ENCODE measurements at places on chromosomes 5 and 9. TPM values are rescaled to one million over a fixed set of nuclear protein-coding genes. Genes with fewer than 3 reads are reported as not detected.

DNA sequence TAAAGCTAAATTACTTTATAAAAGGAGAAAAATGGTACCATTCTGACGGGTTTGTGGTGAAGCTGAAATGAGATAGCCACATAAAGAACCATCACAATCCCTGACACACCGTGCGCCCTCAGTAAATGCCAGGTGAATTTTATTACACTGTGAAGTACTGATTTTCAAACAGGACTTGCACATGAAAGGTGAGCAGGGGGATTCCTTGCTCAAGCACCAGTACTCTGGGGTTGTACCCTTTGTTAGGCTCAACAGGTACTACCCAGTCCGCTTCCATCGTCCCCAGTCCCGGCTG, 419 bp upstream of the RABGAP1 start:
- DNase-seq = no peak

DNA sequence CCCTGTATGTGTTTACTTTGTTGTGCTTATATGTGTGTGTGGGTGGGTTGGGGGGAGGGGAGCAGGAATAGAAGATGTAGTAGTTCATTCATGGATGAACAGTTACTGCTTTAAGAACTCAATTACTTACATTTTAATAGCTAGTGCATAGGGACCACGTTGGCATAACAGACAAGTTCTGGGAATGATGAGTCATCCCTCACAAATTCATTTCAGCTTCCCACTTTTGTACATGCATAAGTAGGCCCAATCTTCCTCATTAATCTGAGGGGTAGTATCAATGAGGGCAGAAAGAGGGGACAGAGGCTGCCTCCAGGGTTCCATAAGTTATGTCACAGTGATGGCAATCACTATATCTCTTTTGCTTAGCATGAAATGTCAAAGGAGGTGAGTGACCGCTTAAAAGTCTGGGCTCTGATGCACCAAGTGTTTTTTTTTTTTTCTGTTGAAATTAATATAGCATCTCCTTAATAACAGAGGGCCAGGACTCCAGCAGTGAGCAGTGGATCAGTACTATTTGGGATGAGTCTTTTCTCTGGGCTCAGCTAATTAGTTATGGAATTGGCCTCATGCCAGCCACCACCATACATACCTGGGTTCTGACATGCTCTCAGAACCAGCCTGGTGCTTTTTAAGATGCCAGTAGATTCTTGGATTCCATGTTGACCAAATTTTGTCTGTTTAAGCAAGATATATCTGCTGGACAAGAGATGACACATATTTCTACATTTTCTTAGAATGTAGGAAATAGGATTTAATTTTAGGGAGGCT, 37.1 kb downstream of the PRDM6 start:
- no peak for DNase-seq

DNA sequence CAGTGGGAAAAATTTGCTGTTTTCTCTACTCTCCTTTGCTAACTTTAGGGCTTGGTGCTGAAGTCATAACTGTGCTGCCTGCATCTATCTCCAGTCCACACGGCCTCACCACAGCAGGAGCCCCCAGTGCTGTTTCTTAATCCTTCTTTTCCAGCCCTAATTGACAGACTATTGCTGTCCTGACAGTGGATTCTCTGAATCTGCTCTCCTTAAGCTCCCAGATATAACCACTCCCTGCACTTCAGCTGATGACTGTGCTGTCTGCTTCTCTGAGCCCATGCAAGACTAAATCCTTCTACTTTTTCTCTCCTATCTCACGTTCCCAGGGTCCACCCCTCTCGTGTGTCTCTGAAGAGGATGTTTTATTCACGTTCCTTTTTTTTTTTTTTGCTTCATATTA, 19.7 kb upstream of the GRIA1 start:
- DNase-seq = no peak

DNA sequence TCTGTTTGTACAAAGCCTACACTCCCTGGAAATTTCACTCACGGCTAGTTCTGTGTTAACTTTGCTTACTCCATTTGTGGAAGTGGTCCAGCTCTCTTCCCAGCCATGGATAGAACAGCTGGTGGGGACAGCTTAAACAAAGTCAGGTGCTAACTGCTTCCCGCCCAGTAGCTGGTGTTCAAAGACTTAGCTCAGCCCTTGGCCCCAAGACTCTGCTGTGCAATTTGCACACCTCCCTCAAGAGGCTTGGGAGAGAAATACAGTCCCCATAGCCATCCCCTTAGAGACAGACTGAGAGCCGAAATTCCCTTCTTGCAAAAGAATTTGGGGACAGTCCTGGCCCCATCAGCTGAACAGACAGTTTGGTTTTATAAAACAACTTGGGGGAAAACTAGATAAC, 73.8 kb upstream of the RAI14 start:
- DNase-seq = no peak

ZNF366 gene
- 1.3 TPM for polyA plus RNA-seq

PHF24 gene
- polyA plus RNA-seq = 0.13 TPM

DNA sequence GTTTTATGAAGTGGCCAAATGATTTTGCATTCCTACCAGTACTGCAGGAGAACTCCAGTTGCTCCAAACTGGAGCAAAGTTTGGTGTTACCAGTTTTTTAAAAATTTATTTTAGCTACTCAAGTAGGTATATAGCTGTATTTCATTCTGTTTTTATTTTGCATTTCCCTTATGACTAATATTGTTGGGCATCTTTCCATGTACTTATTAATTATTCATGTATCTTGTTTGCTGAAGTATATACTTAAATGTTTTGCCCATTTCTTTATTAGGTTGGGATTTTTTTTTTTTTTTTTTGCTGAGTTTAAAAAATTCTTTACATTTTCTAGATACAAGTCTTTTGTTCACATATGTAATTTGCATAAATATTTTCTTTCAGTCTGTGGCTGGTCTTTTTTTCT, 386.6 kb upstream of the DAB2 start:
- DNase-seq = no peak

DAB2IP gene
- polyA plus RNA-seq = 13.2 TPM

DNA sequence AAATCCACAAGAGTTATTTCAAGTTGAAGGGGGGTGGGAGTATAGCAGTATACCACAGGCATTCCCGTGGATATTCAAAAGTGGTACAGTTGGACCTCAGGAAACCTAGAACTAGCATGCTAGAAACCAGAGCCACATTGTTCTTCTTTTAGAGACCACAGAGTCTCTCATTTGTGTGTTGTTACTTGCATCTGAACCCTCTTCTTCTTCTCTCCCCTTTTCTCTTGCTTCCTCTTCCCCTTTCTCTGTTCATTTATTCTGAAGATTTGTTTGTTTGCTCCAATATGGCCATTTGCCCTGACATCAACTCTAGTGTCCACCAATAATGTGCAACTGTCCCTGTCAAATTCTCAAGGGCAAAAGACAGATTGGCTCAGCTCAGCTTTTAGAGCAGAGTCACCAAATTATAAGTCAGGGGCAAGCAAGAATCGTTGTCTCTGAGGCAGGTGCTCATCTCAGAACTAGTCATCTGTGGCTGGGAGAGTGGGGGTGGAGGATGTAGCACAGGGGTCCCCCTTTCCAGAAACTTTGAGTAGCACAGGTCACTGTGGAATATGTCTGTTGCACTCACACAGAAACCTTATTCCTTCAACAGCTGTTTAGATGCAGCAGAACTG, 321.1 kb downstream of the ARRDC3 start:
- DNase-seq = no peak

GRCh38 chr5:65961633-65962032, 35.3 kb downstream of the ERBIN start:
- DNase-seq = no peak

DNA sequence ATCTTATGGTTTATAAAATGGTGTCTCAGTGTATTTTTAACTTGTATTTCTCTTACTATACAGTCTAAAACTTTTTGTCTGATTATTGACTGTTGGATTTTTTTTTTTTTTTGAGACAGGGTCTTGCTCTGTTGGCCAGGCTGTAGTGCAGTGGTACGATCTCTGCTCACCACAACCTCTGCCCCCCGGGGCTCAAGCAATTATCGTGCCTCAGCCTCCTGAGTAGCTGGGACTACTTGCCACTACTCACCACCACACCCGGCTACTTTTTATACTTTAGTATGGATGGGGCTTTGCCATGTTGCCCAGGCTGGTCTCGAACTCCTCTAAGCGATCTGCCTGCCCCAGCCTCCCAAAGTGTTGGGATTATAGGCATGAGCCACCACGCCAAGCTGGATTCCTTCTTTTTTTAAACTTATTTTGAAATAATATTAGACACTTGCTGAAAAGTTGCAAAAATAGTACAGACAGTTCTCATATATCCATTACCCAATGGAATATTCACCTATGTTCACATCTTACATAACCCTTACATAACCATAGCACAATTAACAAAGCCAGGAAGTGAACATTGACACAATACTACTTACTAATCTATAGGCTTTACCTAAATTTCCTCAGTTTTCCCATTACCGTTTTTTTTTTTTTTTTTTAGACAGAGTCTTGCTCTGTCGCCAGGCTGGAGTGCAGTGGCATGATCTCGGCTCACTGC, 47.2 kb downstream of the STOM start:
- no peak for DNase-seq

PCDHB11 gene
- polyA plus RNA-seq = 0.67 TPM

LECT2 gene
- not detected for polyA plus RNA-seq

GRCh38 chr5:155699385-155699784, 627.6 kb upstream of the SGCD start:
- DNase-seq = no peak

- no peak for DNase-seq
Observed at GRCh38 chr9:69060766-69061165, 25.2 kb downstream of the FXN start.

CHSY3 gene
- 0.08 TPM for polyA plus RNA-seq

BRD8 gene
- polyA plus RNA-seq = 45.0 TPM

MLLT3 gene
- polyA plus RNA-seq = 11.8 TPM

- no peak for DNase-seq
Observed at GRCh38 chr5:30050056-30050815, 1143.2 kb upstream of the CDH6 start.

GRCh38 chr5:156628421-156628820, 221.7 kb upstream of the PPP1R2B start:
- DNase-seq = no peak

- no peak for DNase-seq
Observed at GRCh38 chr9:124473310-124473709, 23.1 kb downstream of the ADGRD2 start.

DNA sequence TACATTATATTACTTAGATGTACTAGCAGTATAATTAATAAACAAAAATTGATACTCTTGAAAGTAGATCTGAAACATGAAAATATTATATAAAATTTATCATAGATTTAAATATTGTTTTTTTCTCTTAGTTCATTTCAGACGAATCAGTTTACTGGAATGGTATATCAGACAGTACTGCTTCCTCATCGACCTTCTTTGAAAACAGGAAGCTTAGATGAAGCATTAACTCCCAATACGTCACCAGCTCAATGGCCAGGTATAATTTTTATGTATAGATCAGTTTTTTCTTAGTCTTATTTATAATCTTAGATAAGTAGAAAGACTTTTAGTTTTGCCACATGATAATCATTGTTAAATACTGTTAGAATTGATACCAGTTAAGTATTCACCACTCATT, 106.3 kb downstream of the DMXL1 start:
- no peak for DNase-seq

- DNase-seq = no peak
Observed at GRCh38 chr5:178469011-178469974, 120.9 kb downstream of the COL23A1 start.

CNTFR gene
- 5.7 TPM for polyA plus RNA-seq

BTNL3 gene
- polyA plus RNA-seq = 0.03 TPM

GMCL2 gene
- not detected for polyA plus RNA-seq

LCN2 gene
- polyA plus RNA-seq = 1.9 TPM

DNA sequence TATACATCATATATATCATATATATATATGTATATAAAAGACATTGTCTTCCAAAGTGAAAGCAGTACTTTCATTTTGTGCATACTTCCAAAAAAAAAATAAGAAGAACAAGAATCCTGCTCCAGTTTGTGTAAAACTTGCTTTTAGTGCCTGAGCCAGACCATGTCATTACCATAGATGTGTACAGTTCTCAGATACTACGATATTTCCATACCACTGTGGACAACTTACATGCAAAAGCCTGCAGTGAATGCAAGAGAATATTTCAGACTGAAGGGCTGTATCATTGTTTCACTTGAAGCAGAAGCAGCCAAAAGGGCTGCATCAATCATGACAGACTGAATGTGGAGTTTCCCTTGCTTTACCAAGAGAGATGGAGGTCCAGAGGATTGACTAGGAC, 72.6 kb upstream of the CYLC2 start:
- no peak for DNase-seq
